ENCODE measurements at places on chromosomes 7 and 10. TPM values are rescaled to one million over a fixed set of nuclear protein-coding genes. Genes with fewer than 3 reads are reported as not detected.
A peak's percentile ranks its signal among the peaks of the same experiment; 100 is the strongest.

Gene DNAAF5
- 43.5 TPM for total RNA-seq

Gene OR2A1
- total RNA-seq, result not detected

Gene NKX1-2
- 15.3 TPM for total RNA-seq

Gene C10orf53
- total RNA-seq, result not detected

Gene PITRM1
- 27.8 TPM for total RNA-seq

Gene ERVW-1
- 0.09 TPM for total RNA-seq

Gene SLC16A9
- 4.3 TPM for total RNA-seq

Gene ARHGEF35
- total RNA-seq, result 19.2 TPM

Gene SLC18A3
- not detected for total RNA-seq

Gene TRIM73
- 2.7 TPM for total RNA-seq

Gene SLC18A2
- total RNA-seq, result 3.0 TPM

Gene PLXNA4
- total RNA-seq, result 0.35 TPM

DNA sequence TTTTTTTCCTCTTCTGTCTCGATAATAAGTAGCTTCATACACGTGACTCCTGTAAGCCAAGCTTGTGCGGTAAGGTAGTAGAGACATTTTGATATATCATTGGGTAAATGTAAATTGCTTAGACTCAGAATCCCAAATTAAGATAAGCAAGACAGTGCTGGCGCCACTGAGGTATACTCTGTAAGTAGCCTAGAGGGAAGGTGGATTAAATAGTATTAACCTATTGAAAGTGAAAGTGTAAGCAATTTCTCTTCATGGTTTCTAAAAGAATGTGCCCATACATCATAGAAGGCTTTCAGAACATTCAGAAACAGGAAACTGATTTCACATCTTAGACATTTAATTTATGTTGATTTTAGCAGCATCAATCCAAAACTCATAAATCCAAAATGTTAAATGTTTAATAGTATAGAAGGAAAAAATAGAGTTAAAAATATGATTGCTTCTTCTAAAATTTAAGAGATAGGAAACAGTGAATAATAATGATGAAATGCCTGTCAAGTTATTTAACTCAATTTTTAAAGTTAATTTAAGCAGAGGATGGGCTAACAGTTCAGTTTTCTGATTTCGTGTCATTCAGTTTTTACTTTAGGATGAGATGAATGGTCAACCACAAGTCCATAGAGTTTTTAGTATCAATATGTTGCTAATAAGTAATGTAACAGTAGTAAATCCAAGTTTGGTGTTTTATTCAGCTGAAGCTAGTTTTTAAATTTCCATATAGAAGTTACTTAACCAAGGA lies 36.8 kb downstream of the LRRC72 start:
- no peak for DNase-seq

DNA sequence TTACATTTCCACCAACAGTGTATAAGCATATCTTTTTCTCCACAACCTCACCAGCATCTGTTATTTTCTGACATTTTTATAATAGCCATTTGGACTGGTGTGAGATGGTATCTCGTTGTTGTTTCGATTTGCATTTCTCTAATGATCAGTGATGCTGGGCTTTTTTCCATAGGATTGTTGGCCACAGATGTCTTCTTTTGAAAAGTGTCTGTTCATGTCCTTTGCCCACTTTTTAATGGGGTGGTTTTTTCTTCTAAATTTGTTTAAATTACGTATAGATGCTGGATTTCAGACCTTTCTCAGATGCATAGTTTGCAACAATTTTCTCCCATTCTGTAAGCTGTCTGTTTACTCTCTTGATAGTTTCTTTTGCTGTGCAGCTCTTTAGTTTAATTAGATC lies 28.9 kb downstream of the XRCC2 start:
- DNase-seq, result no peak

- DNase-seq, result no peak
Measured at GRCh38 chr7:19610194-19610943, 98.5 kb downstream of the POLR1F start.

GRCh38 chr10:52663161-52663560 lies 109.4 kb downstream of the MBL2 start:
- no peak for DNase-seq

DNA sequence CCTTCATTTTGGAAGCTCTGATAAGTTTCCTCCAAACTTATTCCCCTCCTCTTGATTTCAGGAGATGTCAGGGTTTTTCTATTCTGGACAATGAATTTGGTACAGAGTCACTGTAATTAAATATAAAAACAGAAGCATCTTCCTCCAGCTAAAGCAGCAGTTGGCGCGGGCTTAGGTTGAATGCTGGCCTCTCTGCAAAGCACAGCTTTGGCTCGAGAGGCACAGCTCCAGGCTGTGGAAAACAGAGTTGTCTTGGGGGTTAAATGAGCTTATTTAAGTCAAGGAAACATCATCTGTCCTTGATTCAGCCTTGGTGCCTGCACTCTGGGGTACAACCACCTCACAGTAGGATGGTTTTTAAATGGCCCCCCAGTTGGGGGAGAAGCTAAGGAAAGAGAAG lies 35.0 kb upstream of the PDCD4 start:
- DNase-seq, result no peak

DNA sequence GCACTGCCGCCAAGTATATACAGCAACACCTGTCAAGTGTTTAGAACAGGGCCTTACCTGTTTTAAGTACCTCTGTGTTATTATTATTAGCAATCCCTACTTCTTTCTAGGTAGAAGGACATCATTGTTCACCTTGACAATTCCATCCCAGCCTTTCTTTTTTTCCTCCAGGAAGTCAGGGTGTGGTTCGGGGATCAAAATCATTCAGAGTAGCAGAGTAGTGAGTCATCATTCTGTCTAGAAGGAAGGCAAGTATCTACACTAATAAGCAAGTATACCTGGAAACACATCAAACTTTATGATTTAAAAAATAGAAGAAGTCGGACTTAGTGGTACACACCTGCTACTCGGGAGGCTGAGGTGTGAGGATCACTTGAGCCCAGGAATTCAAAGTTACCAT lies 25.5 kb upstream of the CAPZA2 start:
- DNase-seq, result no peak

GRCh38 chr7:143040209-143040715 lies 11.9 kb upstream of the OR6V1 start:
- no peak for DNase-seq

DNA sequence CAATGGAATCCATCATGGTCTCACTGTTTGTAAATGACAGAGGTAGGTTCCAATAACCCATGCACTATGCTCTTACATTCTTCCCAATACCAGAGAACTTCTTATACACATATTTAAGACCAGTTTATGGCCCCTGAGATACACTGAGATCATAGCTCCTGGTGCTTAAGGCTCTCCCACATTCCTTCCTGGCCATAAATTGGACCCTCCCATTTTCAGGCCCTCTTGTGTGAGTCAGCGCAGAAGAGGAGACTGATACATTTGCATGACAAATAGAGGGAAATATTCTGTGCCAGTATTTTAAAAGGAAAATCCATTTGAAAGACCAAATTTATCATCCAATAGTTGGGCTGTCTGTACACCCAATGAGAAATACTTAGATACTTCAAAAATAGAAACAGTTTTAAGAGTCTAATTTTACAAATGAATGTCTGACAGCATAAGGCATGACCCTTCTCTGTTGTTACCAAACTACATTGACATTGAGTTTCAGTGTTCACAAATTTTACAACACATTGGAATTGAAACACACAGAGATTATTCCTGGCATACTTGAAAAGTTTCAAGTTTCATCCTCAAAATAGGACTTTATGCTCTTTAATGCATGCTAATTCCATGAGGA lies 35.3 kb downstream of the SLC16A9 start:
- no peak for DNase-seq

DNA sequence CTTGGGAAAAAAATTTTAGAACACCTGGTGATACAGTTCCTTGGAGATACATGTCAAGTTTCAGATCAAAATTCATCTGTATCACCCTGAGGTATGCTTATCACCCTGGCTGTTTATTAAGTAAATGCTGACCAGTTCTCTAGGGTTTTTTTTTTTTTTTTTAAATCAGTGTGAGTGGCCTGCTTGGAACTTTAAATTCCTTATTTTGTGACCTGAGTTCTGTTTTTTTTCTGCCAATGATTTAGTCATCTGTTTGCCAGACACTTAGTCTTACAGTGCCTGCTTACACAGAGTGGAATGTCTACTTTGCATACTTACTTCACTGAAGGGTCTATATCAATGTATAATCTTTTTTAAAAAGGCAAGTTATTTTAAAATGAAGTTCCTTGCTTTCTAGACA lies 1.8 kb downstream of the TSPAN13 start:
- DNase-seq, result no peak

DNA sequence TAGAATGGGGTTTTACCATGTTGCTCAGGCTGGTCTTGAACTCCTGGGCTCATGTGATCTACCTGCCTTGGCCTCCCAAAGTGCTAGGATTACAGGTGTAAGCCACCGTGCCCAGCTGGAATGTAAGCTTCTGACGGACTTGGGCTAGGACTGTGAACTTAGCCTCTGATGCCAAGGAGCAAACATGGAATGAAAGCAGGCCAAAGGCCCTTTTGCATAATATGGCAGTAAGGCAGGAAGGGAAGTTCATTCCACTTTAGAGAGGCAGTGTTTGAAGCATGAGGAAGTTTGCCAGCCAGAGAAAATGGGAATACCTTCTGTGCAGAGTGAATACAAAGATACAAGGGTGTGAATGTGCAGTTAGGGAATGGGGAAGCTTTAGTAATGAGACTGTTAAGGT lies 20.3 kb downstream of the VCL start:
- no peak for DNase-seq

GRCh38 chr7:104964626-104965236 lies 49.3 kb upstream of the KMT2E start:
- DNase-seq, result no peak

DNA sequence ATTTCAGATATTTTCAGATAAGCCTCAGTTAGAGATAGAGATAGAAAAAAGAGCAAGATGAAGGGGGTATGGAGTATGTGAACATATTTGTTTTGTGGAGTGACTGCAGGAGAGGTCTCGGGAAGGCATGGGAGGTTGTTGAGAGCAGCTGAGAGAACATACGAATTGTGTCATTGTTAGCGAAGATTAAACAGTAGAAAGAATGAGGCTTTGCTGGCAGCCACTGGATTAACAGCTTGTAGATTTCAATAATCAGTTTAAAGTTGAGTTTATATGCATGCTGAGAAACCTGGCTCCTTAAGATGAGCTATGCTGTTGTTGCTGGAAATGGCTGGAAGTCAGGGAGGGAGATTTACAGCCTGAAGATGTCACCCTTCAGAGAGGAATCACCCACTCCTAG lies 100.9 kb upstream of the SORCS3 start:
- DNase-seq, result no peak

DNA sequence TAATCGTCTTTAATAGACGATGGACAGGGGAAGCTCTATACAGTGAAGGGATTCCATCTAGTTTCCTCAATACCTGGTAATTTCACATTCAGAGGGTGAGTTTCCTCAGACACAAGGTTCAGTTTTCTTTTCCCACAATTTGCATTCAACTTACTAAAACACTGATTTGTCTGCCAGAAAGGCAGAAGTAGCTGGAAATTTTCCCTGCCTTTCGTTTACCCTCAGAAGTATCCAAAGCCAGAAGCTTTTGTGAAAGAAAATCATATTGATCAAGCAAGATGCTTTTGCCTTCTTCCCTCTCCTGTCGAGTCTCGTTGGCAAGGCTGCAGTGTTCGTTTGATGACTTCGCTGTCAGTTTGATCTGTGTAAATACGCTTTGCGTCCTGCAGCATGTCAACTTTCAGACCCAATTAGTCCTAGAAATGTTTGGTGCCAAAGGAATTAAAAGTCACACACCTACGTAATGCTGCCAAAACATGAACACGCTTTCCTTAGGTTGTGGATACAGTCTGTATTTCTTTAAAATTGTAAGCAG lies 631.9 kb upstream of the FOXK1 start:
- no peak for DNase-seq

GRCh38 chr7:80135309-80136104 lies 876 bp downstream of the GNAI1 start:
- no peak for DNase-seq

GRCh38 chr10:13629116-13629515 lies 42.4 kb downstream of the PRPF18 start:
- no peak for DNase-seq

- no peak for DNase-seq
Measured at GRCh38 chr10:86356296-86356695, 10.3 kb downstream of the GRID1 start.

GRCh38 chr7:99141841-99142726 lies 1.8 kb downstream of the SMURF1 start:
- DNase-seq, result peak; percentile 77

DNA sequence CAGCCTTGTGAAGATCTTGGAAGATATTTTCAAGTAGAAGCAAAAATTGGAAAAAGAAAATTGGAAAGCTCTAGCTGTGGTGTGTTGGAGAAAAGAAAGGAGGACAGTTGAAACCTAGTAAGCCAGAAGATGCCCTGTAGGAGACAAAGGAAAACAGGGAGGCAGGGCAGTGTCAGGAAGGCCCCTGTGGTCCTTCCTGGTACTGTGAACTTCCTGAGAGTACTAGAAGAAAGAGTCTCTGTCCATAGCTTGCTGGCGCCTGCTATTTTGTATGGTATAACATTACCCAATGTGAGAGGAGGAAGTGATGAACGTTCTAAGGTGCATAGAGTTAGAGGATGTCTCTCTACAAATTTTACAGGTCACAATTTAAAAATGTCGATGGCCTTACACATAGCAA lies 183.1 kb downstream of the CTTNBP2 start:
- DNase-seq, result no peak

DNA sequence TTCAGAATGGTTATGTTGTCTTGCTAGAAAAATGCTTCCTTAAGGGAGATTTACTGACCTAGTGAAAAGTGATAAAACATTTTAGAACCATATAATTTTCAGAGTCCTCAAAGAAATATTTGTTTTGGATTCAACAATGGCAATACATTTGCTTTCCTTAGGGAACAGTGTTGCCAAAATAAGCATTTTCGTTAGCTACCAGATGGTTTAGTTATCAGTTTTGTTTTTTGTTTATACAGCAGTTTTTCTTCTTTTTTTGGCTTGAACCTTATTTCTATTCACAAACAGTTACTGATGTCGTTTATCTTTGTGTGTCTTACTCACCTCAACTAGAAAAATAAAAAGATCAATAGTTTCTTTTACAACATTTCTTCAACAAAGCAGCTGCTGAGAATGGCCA lies 48.6 kb downstream of the EXOC4 start:
- DNase-seq, result no peak

- DNase-seq, result no peak
Measured at GRCh38 chr10:21196822-21197395, 299.8 kb upstream of the NEBL start.

DNA sequence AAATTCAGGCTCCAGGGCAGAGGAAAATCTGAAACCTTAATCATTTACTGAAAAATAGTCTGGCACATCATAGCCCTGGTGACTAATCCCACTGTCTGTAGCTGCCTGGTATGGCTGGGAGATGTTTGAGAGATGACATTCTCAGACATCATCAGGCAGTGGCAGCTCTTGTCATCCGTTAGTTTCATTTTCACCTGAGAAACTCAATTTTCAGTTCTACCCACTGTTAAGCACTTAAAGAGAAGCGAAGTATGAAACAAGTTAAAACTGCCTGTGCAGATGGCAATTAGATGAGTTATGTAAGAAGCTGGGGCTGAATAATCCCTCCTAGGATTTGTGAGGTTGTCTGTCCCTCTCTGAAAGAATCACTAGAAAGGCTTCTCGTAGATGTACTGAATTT lies 150.2 kb downstream of the NSUN6 start:
- DNase-seq, result no peak

Data from H9 (cell line).